ENCODE measurements at places on chromosomes 1 and 21.

DNA sequence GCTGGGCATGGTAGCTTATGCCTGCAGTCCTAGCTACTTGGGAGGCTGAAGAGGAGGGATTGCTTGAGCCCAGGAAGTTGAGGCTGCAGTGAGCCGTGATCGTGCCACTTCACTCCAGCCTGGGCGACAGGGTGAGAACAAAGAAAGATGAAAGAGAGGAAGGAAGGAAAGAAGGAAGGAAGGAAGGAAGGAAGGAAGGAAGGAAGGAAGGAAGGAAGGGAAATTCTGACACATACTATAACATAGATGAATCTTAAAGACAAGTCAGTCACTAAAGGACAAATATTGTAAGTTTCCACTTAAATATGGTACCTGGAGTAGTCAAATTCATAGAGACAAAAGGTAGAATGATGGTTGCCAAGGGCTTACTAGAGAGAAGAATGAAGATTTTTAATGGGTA lies 108.0 kb upstream of the CACHD1 start:
- no peak for DNase-seq

GRCh38 chr1:47924270-47925048 lies 72.7 kb downstream of the TRABD2B start:
- DNase-seq, result no peak

DNA sequence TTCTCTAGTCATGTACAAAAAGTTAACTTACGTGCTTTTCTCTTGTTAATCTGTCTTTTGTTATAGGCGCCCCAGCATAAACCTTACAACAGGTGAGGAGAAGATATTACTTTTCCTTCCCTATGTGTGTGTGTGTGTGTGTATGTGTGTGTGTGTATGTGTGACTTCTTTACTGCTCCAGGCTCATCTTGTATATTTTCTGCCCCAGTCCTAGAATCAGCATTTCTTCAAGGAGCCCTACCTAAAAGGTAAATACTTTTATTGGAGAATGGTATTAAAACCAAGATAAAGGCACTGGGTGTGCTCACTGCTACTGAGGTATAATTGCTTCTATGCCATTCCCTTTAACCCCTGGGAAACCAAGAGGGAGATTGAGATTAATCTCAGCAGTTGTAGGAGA lies 129.8 kb downstream of the PLPPR5 start:
- DNase-seq, result no peak

- no peak for DNase-seq
These were observed 17.1 kb downstream of the UBE2T start for GRCh38 chr1:202324646-202325045.

GRCh38 chr1:218718977-218719376 lies 373.8 kb downstream of the TGFB2 start:
- DNase-seq, result no peak

DNA sequence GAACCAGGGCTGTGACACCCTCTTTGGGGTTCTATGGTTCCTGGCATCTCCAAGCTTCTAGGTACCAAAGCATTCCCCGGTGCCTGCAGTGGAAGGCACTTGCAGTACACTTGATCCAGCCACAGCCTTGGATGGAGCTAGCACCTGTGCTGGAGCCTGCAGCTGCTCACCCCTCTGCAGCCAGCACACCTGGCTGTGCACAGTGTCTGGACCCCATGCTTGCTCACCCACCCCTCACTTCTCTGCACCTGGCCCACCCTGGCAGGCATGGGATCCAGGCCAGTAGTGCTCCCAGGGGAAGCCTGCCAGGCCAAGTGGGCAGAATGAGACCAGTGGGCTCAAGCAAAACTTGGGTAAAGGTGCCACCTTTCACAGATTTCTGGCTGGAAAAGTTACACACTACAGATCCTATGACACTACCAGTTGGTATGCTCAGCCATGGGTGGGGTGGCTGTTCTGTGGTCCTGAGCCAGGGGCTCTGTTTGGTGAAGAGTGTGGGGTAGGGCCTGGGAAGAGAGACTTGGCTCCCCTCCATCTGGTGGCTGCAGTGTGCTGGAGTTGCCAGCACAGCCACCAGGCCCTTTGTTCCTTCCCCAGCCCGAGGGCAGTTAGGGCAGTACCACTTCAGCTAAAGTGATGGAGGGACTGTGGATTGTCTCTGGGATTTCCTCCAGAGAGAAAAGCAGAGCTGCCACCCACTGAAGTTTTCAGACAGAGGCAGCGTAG lies 157.8 kb upstream of the LRRC7 start:
- no peak for DNase-seq

DNA sequence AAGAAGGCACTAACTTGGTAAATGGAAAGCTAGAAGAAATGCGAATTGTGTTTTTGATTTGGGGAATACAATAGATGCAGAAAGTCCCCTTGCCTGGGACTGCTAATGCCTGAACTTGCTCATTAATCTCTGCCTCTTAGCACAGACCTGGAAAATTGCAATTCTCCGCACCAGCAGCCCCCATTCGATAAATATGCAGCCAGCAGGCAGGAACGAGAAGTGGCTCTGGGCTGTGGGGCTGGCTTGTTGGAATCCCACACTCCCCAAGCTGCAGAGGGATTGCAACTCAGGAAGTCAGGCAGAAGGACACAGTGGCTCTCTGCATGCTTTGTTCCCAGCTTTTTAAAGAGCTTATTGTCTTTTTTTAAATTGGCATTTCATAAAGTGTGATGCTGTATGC lies 51.3 kb downstream of the PCP4 start:
- DNase-seq, result no peak

GRCh38 chr1:174167265-174167803 lies 8.0 kb downstream of the RABGAP1L start:
- no peak for DNase-seq

- DNase-seq, result peak; percentile 49
These were observed 10.0 kb downstream of the SCNN1D start for GRCh38 chr1:1290238-1290731.

GRCh38 chr1:80392529-80392928 lies 1386.0 kb upstream of the ADGRL4 start:
- no peak for DNase-seq

- DNase-seq, result no peak
These were observed 41.3 kb downstream of the WDTC1 start for GRCh38 chr1:27275696-27276095.

DNA sequence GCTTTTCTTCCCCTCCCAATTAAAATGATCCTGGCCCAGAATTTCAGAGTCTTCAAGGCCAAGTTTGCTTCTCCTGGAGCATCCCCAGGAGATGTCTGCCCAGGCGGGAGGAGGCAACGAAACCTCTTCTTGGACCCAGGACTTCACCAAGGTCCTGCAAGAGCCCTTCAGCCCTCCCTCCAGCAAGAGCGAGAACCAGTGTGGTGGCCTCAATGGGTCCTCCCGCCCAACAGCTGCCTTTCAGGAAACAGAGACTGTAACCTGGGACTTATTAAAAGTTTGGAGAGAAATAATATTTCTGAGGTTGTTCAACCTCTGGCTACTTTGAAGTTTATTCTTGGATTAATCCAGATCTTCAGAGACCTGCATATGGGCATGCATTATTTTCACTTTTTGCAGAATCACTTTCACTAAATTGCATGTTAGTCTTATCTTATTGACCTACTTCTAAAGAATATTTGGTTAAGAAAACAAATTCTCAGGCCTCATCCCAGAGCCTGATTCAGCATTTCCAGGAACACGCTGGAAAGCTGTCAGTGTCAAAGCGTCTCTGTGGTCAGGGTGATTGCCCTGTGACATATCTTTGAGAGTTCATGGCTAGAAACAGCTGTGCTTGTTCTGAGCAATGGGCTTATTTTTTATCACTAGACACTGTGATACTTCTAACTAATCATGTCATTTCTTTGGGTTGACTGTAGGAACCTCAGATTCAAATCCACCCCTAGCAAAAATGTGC lies 66.0 kb upstream of the CLDN14 start:
- no peak for DNase-seq

DNA sequence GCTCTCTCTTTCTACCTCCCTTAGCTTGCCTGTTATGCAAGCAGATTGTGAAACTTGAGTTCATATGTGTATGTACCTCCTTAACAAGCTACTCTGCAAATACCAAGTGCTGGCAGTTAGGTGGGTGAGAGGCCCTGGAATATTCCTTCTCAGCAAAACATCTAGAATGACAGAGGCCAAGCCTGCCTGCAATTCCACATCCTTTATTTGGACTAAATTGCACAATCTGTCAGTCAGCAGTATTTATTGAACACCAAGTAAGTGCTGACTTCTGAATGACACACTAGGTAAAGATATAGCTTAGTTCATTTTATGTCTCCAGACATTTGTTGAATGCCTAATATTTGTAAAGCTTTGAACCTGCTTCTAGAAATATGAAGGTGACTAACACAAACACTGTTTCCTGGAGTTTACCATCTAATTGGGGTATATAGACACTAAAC lies 87.5 kb downstream of the RGL1 start:
- no peak for DNase-seq

- no peak for DNase-seq
These were observed 80.8 kb downstream of the STUM start for GRCh38 chr1:226629210-226629895.

GRCh38 chr1:156525856-156526489 lies 25.4 kb upstream of the MEF2D start:
- no peak for DNase-seq

DNA sequence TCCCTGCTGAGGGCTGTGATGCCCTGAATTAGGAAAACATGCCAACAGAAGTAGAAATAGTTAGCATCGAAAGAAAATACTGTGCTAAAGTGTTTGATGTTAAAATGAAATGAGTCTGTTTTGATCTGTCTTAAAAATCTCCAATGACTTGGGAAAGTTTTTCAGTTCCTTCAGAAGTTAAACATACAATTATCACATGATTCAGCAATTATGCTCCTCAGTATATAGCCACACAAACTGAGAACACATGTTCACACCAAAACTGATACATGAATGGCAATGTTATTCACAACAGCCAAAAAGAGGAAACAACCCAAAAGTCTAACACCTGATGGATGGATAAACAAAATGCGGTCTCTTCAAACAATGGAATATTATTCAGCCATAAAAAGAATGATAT lies 130.6 kb downstream of the PTPN14 start:
- DNase-seq, result no peak

GRCh38 chr1:51175278-51175677 lies 60.8 kb upstream of the RNF11 start:
- DNase-seq, result no peak

DNA sequence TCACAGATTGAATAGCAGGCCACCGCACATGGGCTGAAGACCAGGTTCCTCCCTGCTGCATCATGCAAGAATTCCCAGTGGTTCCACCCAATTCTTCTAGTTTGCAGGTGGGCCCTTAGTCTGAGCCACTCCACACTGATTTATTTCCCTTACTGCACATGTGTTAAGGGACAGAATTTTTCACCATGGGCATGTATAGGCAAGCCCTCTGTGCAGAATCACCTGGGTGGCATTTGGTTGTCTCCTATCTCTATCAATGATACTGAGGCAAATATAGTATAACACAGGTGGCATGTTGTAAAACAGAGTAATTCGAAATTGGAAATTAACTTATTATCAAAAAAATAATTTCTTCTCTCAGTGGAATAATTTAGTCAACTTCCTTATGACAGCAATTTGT lies 1892.4 kb downstream of the NCAM2 start:
- no peak for DNase-seq

GRCh38 chr1:161098210-161099068 lies at the start of gene KLHDC9:
Gene KLHDC9, plus strand, starts transcription at chr1:161098361. Its CDS starts 175 bp downstream, at chr1:161098536.
- DNase-seq, result peak; percentile 51

- DNase-seq, result no peak
These were observed 106.2 kb downstream of the TM2D1 start for GRCh38 chr1:61618755-61619154.

- DNase-seq, result no peak
These were observed 362.1 kb downstream of the SMYD3 start for GRCh38 chr1:246144931-246145330.

DNA sequence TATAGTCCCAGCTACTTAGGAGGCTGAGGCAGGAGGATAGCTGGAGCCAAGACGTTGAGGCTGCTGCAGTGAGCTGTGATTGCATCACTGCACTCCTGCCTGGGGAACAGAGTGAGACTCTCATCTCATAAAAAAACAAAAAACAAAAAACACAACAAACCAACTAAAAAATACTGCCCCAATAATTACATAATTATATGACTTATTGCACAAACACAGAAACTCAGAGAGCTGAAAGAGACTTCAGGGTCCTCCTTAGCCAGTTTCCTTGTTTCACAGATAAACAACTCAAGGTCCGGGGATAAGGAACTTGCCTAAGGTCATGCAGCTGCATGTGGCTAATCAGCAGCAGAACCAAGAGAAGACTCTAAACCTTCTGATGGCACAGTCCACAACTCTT lies 11.9 kb downstream of the EXTL2 start:
- DNase-seq, result no peak

GRCh38 chr21:44527983-44528633 lies 11.9 kb downstream of the KRTAP10-1 start:
- no peak for DNase-seq

- DNase-seq, result no peak
These were observed 23.3 kb upstream of the CD55 start for GRCh38 chr1:207298186-207298585.

- DNase-seq, result no peak
These were observed 312.3 kb downstream of the RRAGC start for GRCh38 chr1:38547321-38547720.

DNA sequence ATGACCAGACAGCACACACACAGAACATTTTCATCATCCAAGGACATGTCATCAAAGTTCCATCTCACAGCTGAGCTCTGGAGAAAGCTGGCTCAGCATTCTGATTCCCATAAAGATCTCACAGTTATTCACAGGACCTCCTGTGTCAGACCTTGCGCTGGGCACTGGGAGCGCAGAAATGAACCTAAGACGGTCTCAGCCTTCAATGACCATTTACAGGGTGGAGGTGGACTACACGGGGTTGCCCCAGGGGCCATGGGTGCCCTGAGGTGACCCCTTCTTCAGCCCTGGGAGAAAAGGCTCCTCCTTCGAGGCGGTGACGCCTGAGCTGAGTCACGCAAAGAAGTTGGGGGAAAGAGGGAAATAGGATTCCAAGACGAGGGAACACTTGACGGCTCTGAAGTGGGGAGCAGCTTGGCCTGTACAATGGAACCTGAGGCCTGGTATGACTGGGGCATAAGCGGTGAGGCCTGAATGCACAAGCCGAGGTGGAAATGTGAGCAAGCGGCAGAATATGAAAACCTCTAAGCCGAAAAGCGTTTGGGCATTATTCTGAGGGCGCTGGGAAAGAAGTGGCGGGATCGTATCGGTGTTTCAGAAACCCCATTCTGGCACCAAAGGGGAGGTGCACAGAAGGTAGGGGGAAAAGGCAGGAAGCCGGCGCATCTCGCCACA lies 797 bp downstream of the CC2D1B start:
- no peak for DNase-seq

GRCh38 chr1:56526571-56527174 lies 52.7 kb downstream of the PLPP3 start:
- no peak for DNase-seq

GRCh38 chr1:166988974-166989515 lies at the start of gene MAEL:
Gene MAEL, plus strand, starts transcription at chr1:166989280. Its CDS starts 73 bp downstream, at chr1:166989353.
- DNase-seq, result no peak

GRCh38 chr1:236400061-236400603 lies 6.0 kb downstream of the EDARADD start:
- no peak for DNase-seq

GRCh38 chr21:26320596-26320995 lies 150.0 kb upstream of the APP start:
- DNase-seq, result no peak
